ENCODE measurements at places on chromosomes 7 and 10.

- DNase-seq: no peak
These were observed 20.6 kb upstream of the ADAMTS14 start for GRCh38 chr10:70651661-70652060.

DNA sequence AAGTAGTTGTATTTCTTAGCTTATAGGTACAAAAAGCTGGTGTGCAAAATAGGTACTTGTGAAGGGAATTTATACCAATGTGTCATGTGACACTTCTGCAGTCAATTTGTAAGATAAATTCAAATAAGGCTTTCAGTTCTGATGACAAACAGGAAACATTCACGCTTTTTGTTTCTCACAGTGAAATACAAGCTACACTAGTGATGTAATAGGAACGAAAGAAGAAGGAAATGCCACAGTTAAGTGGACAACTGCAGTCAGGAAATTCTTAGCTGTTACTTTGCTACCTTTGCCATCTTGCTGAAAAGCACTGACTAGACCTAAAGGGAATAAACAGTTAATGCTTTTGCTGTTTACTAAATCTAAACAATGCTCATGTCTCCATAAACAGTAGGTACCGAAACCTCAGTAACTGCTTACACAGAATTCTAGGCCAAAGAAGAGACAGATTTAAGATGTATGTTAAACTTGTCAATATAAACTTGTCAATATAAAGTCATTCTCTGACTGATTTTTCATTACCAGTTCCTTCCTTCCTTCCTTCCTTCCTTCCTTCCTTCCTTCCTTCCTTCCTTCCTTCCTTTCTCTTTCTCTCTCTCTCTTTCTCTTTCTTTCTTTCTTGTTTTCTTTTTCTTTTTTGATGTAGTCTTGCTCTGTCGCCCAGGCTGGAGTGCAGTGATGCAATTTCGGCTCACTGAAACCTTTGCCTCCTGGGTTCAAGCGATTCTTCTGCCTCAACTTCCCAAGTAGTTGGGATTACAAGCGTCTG, 10.1 kb downstream of the OTUD1 start:
- DNase-seq: no peak

DNA sequence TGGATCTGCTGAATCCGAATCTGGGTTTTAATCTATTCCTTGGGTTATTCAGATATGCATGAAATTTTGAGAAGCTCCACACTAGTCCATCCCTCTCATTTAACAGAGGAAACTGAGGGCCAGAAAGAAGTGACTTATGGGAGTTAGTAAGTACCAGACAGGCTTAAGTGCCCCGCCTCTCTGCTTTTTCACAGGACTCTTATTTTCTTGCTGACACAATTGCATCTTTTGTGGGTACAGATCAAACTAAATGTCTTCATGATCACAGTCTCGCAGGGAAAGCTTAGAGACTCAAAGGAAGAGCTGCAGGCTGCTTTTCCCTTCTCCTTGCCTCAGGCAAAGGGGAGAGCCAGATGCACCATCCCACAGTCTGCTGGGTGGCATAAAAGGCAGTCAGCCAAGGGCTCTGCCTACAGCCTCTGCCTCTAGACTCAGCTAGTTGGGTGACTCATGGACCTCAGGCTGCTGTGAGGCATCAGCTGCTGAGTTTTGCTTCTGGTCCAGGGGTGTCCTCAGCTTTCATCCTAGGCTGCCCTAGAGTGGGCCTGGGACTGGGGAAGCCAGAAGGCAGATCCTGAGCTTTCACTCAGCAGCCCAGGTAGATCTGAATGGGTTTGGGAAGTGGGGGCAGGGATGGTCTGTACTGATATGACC, 11.6 kb downstream of the GOLGA7B start:
- peak; percentile 2 for DNase-seq

GRCh38 chr10:109991266-109991855, 16.4 kb upstream of the ADD3 start:
- DNase-seq: no peak

Measured in NCI-H345 (cell line).